ENCODE measurements at places on chromosomes 4 and X.

GRCh38 chr4:184805462-184806228 is 20.1 kb downstream of the ACSL1 start:
- peak; percentile 43 for DNase-seq

GRCh38 chrX:151816934-151817333 is 82.4 kb downstream of the CNGA2 start:
- no peak for DNase-seq

- DNase-seq, result no peak
Observed at GRCh38 chrX:151870602-151871001, 42.1 kb upstream of the MAGEA4 start.

- peak; percentile 65 for DNase-seq
Observed at GRCh38 chr4:8589823-8590545, 2.6 kb upstream of the CPZ start.

DNA sequence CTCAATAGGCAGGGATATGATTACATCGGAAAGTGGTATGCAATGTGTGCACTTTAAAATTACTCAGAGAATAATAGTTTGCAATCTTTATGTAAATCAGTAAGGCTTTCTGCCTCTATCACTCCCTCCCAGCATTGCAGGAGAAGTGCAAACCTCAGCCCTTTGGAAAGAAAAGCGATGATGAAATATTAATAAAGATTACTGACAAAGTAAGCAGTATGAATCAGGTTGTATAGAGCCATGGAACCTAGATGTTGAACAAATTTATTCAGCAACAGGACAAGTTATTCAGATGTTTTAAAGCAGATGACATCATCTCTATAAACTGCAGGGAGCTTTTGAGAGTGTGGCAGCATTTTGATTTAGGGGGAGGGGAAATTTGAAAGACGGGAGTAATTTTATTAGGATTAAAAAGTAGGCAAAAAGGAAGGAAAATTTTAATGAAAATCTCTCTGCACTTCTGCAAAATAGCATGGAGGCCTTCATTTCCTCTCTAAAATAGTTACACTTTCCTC is 631.7 kb upstream of the GRIA3 start:
- DNase-seq, result no peak

GRCh38 chrX:86002076-86002896 is 45.1 kb downstream of the CHM start:
- peak; percentile 7 for DNase-seq

DNA sequence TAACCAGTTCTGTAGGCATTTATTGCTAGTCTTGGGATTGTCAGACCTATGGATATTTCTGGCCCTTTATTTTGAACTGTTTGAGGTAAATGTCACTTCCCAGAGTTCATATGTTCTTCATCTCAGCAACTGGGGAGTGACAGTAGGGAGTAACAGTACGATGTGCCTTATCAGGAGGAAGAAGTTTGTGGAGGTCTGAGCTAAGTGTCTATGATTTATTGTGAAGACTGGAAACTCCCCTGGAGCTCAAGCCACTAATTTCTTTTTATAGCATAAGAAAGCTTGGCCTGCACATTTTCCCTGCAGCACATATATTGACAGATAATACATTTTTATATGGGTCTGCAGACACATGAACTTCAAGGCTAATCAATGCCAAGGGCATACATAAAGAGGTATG is 383.8 kb downstream of the GRXCR1 start:
- no peak for DNase-seq

GRCh38 chr4:78517050-78517652 is 34.4 kb upstream of the ANXA3 start:
- peak; percentile 82 for DNase-seq

GRCh38 chr4:90328558-90328957 is 201.4 kb downstream of the CCSER1 start:
- peak; percentile 42 for DNase-seq

- DNase-seq, result no peak
Observed at GRCh38 chr4:133385161-133385954, 236.3 kb downstream of the PCDH10 start.

- DNase-seq, result no peak
Observed at GRCh38 chrX:129791961-129792570, 12.3 kb downstream of the SASH3 start.
